Stimulated activated CD4-positive, alpha-beta T cell treated with anti-CD3 and anti-CD28 coated beads, Interleukin-12 subunit alpha, Interleukin-12 subunit beta, amount 100 ng/mL, for 24 hours (primary cell): ENCODE measurements at places on chromosomes 2 and 18.

- no peak for DNase-seq
Observed at GRCh38 chr2:2681711-2682251, 350.7 kb upstream of the MYT1L start.

GRCh38 chr18:3466045-3466444 is 16.1 kb downstream of the TGIF1 start:
- DNase-seq, result no peak

GRCh38 chr2:16621316-16621715 is 44.3 kb downstream of the CYRIA start:
- DNase-seq, result no peak

- no peak for DNase-seq
Observed at GRCh38 chr2:25305775-25306174, 36.0 kb downstream of the DNMT3A start.

DNA sequence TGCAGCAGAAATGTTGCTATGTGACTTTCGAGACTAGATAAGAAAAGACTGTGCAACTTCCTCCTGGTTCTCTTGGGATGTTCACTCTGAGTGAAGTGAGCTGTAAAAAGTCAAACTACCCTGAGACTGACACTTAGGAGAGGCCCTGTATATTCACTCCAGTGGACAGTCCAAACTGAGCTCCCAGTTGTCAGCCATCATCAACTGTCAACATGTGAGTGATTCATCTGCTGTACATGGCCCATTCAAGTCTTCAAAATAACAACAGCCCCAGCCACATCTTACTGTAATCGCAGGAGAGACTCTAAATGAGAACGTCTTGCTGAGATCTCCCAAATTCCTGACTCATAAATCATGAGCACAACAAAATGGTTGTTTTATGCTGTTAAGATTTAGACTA is 8.5 kb upstream of the UNC80 start:
- no peak for DNase-seq

DNA sequence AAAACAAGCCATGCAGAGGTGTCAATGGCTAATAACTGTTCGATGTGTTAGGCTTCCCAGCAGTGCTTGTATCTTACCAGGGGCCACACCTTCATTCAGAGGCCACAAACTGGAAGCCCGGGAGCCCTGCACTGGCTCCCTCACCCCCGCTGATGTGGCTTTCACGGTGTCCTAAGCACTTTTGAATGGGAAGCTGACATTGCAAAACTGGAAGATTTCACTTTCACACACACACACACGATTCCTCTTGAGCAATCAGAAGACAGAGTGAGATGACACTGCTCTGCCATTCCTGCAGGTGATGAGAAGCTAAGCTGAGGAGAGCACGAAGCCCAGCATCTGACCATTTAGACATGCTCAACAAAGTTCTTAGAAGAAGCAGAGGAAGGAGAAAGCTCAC is 8.6 kb upstream of the ZNF407 start:
- DNase-seq, result no peak

- DNase-seq, result no peak
Observed at GRCh38 chr18:37538526-37539205, 26.9 kb downstream of the CELF4 start.

DNA sequence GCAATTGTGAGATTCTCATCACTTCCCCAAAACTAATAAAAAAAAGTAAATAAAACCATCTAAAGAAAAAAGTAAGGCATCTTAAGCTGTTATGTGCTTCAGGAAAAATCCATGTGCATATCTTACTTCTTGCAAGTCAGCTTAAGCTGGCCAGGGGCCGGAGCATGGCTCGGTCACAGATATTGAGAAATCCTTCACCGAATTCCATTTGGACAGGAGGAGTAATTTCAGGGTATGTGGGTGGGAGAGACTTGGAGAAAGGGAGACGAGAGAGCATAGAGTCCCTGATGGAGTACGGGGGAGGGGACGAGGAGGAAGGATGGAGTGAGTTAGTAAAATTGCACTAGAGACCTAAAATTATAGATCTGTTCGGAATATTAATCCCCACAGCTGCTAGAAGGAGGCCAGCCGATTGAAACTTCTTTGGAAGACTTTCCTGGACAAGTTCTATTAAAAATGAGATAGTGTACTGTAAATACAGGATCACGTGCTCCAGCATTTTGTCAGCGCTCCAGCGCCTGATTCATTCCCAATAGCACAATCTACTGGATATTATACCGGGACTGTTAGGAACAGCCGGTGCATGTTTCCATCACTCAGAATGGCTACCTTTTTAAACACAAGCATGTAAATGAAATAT is 438.5 kb downstream of the ZNF516 start:
- no peak for DNase-seq

DNA sequence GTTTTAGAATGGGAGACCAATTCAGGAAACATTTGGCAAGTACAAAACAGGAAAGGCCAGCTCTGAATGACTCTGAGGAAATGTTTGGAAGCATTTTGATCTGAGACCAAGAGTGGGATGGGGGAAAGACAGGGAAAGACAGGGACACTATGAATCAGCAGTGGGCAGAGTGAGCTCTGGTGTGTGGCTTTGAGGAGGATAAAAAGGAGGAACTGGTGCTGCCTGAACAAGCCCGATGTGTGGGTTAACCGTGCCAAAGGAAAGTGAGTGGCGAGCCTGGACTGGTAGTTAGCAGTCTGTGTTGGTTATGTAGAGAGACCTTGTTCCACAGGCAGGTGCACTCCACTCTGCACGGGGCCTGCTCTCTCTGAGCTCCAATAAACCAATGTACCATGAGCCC is 5.3 kb downstream of the MFSD6 start:
- DNase-seq, result no peak

DNA sequence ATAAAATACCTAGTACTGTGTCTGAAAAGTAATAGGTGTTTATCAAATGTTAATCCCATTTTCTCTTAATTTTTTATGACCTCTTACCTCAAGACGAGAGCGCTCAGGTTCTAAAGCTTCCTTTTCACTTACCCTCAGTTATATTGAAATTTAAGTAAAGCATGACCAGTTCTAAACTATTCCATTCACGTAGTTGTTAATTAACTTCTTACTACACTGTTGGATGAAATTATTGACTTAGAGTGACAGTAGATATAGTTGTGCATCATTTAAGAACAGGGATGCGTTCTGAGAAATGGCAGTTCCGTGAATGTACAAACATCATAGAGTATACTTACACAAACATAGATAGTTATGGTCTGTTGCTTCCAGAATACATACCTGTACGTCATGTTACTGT is 20.1 kb upstream of the HTR2B start:
- no peak for DNase-seq

DNA sequence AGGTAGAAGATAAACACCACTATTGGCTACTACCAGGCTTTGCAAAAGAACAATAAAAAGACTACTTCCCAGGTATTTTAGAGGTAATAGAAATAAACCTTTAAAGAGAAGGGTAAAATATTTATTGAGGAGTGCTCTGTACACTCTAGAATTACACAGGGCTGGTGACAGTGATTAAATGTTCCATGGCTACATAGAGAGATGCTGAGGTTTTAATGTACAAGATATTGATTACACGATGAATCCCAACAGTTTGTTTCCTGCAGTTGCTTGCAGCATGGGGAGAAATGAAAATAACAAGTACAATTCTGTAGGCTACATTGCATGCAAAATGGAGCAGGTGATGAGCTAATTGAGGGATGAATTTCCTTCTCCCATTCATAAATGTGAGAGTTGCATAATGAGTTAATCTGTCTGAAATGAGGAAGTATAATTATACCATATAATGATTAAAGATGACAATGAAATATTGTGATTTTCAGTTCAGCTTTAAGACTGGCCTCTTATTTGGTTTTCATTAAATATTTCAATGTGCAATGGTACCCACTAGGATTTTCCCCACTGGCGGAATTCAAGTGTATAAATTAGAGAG is 266.1 kb downstream of the SOCS6 start:
- DNase-seq, result no peak

- no peak for DNase-seq
Observed at GRCh38 chr2:67237288-67237687, 159.8 kb upstream of the ETAA1 start.

GRCh38 chr18:38695559-38696280 is 1130.1 kb upstream of the CELF4 start:
- no peak for DNase-seq

- no peak for DNase-seq
Observed at GRCh38 chr18:63407734-63408133, 14.5 kb downstream of the VPS4B start.

DNA sequence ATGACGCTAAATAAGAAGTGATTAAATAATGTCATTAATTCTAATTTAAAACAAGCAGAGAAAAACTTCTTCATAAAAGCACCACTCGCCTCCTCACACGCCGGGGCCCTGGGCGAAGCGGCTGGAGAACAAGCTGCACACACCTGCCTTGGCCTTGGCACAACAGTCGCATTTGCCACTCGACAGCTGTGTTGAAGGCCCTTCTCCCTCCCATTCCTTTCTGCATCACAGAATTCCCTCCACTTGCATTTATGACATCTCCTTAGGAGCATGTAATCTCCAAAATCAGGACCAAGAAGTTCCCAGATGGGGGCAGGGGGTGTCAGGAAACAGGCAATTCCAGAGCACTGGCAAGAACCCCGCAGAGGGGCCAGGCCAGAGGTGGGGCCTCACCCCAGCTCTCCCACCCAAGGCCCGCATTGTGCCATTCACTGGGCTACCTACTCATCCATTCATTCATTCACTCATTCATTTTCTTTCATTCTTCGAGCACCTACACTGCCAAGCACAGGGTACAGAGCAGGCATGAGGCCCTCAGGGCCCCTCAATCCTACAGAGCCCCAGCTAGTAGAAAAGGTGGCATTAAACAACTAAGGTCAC is 6.4 kb downstream of the HDAC4 start:
- no peak for DNase-seq

DNA sequence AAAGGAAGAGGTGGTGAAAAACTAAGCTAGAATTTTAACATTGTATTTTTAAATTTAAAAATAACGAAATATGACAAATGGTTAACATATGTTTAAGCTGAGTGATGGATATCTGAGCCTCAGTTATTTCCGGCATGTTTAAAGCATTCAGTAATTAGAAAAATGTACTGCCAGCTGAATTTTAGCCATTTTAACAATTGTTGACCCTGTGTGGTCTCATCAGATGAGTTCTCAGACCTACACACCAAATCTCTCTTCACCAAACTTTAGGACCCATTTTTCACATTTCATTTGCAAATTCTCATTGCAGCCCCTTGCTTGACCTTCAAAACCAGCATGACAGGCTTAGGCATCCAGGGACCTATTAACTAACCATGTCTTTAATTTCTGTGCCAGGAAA is 91.5 kb upstream of the RGPD4 start:
- DNase-seq, result no peak

DNA sequence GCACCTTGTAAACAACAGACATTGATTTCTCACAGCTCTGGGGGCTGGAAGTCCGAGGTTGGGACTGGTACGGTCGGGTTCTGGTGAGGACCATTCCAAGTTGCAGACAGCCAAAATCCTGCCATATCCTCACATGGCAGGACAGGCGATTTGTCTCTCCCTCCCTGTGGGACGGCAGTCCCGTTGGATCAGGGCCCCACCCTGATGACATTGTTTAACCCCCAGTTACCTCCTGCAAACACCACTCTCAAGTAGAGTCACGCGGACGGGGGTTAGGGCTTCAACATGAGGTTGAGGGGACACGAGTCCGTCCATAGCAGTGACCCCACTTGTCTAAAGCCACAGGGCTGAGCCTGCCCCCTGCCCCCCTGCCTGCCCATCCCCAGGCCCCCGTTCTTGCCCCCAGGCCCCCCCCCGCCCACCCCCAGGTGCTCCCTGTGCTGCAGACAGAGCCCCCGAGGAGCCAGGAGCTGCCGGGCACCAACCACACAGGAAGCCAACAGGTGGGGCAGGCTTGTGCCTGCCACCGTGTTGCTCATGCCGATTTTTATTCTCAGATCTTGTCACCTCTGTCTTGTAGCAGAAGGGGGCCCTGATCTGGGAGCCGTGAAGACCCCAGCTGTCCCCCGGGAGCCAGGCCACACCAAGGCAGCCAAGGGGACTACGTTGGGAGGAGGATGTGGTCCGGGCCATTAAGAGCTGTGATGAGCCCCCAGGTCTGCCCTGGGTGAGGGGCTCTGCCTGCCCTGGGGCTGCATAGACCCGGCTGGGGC is 82.2 kb downstream of the NFATC1 start:
- no peak for DNase-seq

DNA sequence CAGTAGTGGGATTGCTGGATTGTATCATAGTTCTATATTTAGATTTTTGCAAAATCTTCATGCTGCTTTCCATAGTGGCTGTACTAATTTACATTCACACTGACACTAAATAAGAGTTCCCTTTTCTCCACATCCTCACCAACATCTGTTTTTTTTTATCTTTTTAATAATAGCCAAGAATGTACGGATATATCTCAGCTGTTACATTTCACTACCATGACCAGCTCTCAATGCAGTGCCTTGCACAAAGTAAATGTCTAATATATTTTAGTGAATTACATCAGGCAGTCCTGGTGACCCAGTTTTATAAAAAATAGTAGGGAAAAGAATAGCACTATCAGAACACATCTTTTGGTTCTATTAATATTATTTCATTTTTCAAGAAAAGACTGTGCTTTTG is 161.8 kb downstream of the LNPK start:
- DNase-seq, result no peak

DNA sequence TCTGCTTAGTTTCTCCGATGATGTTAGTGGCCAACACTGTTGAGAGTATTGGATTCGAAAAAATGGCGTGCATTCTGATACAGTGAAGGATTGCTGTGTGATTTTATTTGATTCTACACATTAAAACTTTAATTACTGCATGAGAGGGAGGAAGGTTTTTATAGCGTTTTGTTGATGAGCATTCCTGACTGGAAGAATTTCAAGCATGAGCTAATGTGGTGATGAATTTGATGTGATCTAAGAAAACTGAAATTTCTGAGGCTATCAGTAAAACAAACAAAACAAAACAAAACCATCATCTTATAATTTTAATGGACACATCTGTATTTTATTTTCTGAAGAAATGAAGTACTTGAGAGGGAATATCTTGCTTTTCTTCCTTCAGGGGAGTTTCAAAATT is 59.6 kb downstream of the ITGB6 start:
- no peak for DNase-seq

- no peak for DNase-seq
Observed at GRCh38 chr18:45670281-45670962, 53.6 kb upstream of the SLC14A1 start.

DNA sequence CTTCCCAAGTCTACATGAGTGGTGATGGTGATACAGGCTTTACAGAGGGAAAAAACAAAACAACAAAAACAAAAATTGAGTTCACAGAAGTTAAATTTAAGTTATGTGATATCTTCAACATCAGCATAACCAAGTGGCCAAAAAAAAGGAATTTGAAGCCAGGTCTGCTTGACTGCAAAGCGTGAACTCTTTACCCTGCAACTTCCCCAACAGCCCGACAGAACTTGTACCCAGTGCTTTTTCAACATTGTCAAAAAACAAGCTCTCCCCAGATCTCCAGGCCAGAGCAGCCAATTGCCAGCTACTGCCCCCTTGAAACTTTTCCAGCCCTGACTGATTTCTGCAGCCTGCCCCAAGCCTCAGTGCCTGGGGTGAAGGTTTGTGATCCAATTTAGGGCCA is 76.7 kb downstream of the RNF144A start:
- no peak for DNase-seq

DNA sequence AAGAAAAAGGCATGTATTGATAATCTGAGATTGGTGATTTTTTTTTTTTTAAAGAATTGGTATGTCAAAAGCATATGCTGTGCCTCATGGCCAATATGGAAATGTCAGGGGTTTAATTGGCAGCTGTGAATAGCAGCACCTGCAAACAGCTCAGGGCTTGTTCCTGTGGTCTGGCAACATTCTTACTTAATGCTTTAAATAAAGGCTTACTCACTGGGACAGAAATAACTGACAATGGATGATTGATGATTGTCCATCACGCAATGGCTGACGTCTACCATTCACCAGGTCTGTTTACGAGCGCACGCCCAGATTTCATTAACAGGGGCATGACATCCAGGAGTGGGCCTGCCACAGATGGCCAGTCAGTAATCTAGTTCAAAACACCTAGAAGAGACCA is 66.7 kb downstream of the ETAA1 start:
- DNase-seq, result no peak
